HL-60 (cell line): ENCODE measurements at places on chromosomes 11 and 22.
A peak's percentile ranks its signal among the peaks of the same experiment; 100 is the strongest.

DNA sequence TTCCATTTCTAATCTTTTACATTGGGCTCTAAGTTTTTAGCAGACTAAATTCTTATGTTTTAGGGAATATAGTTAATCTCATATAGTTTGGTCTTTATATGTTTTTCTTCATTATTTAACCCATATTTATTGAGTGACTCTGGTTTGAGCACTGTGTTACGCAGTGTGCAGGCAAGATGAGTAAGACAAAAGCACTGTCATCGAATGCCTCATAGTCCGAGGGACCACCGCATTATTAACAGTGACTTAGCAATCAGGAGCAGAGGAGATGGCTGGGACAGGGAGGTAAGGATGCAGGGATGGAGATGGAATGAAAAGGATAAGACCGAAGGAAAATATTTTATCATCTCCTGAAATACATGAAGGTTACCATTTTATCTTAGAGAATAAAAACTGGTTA lies 65.2 kb upstream of the CTSC start:
- no peak for DNase-seq

DNA sequence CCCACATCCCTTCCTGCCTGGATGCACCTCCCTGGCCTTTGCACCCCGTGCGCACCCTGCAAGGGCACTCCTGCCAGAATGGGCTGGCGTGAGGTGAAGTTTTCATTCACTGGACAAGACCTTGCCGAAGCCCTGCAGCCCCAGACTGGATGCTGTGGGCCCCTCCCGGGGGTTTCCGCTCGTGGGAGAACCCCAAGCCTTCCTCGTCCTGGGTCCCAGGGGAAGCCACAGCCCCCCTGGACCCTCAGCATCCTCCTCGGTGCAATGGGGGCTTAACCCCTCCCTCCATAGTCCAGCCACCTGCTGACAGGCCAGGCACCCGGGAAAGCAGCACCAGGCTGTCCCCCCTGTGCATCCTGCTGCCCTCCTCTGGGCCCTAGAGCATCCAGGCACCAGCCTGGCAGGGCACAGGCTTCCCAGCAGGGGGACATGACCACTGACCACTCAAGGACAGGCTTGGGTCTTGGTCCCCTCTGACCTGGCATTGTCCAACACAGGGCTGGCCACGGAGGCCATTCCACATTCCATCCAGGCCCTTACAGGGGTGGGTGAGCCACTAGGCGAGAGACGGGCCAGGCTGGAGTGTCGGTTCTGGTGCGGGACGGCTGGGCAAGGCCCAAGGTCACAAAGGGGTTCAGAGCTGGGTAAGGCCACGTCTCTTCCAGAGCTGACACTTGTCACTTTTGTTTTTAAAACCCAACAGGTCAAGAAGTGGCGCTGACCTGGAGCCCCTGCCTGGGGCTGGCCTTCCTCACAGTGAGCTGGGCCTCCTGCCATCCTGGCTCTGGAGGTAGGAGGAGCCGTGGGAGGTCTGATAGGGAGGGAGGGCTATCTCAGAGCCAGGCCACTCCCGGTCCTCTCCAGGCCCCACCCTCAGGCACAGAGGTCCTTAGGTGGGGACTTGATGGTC lies 41.5 kb upstream of the PPARA start:
- DNase-seq = no peak

DNA sequence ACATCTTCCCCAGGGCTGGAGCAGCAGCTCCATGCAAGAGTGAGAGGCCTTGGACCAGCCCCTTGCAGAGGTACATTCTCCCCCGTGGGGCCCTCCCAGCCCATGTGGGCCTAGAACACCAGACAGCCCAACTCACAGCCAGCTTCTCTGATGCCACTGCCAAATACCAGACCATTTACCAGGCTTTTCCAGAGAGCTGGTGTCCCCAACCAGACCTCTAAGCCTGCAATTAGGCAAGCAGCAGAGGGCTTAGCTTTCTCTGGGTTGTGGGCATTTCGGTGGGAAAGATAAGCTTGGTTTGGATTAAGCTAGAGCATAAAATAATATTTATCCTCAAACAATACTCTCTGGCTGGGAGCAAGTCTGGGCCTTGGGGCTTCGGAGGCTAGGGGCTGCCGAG lies 75.6 kb downstream of the TP53I11 start:
- no peak for DNase-seq

GRCh38 chr11:96658436-96658835 lies 268.6 kb downstream of the JRKL start:
- no peak for DNase-seq

DNA sequence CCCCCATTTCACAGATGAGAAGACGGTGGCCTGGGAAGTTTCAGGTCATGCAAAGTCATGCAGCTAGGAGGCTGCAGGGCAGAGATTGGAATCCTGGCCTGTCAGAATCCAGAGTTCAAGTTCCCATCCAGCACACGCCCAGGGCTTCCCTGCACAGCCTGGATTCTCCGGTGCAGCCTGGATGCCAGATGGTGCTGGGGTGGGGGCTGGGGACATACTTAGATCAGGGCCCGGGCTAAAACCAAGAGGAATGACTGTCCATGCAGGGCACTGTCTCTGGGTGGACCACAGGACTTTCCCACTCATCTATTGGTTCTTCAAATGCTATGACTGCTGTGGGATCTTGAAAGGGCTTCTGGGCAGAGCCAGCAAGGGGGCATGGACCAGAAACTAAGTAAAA lies 24.6 kb downstream of the LMO1 start:
- no peak for DNase-seq

DNA sequence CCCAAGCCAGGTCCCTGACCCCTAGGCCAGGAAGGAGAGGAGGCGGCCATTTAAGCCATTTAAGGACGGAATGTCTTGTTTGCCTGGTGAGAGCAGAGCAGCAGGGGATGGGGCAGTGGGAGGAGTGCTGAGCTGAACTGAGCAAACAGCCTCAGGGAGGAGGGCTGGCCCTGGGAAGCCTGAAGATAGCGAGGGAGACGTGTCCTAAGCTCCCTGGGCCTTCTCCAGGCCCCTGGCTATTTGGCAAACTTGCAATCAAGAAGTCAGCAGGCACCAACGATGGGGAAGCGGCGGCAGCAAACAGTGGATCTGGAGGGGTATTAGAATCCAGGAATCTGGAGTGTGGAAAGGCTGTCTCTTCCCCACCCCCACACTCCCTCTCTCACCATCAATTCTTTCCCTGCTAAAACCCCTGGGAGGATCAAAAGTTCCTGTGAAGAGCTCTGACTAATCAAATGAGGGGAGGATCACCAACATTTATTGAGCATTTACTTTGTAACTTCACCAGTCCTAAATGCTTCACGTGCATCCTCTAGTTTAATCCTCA lies 8.8 kb downstream of the BCL9L start:
- no peak for DNase-seq

DNA sequence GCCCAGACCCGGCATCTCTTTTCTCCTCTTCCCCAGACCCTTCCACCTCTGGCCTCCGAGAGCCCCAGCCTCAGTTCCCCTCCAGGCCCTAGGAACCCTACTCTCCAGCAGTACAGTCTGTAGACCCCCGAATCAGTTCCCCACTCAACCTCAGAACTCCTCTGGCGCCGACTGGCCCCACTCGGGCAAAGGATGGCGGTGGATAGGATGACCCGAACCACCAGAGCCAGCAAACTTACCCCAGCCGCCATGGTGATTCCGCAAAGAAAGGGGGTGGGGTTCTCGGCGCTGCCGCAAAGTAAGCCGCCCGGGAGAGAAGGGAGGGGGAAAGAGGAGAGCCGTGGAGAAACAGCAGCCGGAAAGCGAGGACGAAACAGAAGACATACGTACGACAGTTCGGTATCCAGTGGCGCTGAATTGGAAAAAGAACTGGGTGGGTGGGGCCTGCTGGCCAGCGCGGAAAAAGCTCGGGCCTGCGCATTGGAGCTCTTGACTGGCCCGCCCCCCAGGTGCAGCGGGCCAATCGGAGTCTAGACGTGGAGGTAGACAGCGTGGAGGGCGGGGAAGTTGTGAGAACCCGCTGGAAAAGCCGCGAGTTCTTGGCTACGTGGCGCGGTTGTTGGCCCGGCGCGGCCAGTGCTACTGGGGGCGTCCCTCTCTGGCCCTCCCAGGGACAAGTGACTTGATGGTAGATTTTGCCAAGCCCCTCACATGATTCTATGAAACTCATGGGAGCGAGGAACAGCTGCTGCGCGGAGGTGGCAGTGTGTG lies at the start of gene EEF1G:
Gene EEF1G, minus strand, starts transcription at position 300 of the 771 bp plus-strand sequence. Its CDS starts 49 bp downstream, at position 251.
- DNase-seq = peak; percentile 99

- no peak for DNase-seq
Measured at GRCh38 chr22:29096736-29097669, 24.2 kb downstream of the KREMEN1 start.

DNA sequence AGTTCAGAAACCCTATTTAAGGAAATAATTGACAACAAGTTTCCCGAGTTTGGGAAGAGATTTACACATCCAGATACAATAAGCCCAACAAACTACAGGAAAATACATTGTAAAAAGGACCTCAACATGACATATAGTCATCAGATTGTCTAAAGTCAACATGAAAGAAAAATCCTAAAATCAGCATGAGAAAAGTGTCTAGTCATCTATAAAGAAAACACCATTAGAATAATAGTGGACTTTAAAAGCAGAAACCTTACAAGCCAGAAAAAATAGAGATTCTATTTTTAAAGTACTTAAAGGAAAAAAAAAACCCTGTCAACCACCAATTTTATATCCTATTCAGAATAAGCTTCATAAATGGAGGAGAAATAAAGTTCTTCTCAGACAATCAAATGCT lies 1.4 kb upstream of the OR5B2 start:
- DNase-seq = no peak

- no peak for DNase-seq
Measured at GRCh38 chr22:42470366-42471082, 38.3 kb upstream of the NFAM1 start.

- no peak for DNase-seq
Measured at GRCh38 chr11:3949125-3949524, 93.7 kb downstream of the STIM1 start.

DNA sequence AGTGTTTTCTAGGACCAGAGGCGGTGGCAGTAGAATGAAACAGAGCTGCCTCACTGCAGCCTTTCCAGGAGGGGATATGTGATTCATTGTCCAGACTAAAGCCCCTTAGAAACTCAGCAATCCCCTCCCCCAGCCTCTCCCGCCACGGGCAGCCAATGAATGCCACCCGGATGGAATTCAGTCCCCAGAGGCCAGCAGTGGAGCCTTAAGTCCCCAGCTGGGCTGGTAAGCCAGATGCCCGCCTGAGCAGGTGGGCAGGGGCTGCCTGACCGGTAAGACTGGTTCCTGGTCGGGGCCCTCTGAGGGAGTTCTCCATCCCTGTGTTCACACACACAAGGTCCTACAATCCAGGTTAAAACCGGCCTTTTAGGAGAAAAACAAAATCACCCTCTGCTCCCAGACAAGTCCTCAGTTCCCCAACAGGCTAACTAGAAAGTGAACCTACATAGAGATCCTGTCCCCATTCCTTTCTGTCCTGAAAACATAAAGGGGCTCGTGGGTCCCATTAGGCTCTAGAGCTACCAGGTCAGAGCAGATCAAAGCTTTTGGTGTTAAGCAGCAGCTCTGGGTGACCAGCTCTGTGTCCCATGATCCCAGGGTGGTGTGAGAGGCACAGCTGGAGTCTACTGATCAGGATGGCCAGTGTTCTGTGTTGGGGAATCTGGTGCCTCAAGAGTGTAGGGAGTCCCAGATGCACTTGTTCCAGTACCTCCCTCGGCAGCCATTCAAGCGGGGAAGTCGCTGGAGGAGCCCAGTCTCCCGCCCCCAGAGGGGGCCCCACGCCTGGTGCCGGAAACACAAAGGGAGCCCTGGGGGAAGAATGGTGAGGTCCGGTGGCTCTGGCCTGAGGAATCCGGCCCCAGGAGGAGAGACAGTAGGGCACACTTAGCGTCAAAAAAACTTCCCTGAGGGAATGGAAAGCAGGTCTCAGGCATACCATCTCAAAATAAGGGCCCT lies 2.6 kb downstream of the PATZ1 start:
- peak; percentile 31 for DNase-seq

DNA sequence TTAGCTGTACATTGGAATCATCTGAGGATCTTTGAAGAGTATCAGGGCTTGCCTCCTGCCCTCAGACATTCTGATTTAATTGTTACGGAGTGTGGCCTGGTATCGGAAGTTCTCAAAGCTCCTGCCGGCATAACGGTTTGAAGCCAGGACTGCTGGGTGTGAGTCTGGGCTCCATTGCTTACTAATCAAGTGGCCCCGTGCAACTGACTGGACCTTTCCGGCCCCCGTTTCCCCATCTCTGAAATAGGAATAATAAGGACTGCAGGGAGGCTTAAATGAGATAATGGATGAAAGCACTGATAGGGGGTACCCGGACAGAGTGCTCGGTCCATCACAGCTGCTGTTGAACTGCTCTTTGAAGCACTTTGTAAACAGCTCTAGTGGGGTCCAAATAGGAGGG lies 1.7 kb downstream of the PLEKHB1 start:
- DNase-seq = no peak

DNA sequence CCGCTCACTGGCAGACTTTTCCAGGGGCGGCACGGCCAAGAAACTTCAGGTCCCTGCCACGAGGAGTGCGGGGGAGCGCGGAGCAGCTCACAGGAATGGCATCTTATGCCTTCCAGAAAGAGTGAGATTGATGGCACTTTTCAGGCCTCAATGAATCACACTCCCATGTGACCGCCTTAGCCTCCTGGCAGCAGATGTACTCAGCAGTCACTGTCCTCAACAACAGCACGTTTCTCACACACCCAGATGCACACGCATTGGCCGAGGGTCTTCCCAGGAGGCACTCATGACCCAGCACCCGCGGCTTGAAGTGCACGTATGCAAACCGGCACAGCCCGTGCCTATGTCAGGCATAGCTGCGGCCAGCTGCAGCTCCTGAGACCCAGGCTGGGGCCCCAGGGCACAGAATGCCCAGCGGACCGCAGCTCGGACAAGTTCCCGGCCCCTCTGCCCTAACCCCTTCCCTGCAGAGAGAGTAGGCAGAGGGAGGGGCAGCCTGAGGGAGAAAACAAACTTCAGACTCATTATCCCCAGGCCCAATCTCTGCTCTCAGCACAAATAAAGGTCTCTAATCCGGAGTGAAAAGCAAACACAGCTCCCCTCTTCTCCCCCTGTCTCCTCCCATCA lies 48.3 kb downstream of the RPUSD4 start:
- no peak for DNase-seq

DNA sequence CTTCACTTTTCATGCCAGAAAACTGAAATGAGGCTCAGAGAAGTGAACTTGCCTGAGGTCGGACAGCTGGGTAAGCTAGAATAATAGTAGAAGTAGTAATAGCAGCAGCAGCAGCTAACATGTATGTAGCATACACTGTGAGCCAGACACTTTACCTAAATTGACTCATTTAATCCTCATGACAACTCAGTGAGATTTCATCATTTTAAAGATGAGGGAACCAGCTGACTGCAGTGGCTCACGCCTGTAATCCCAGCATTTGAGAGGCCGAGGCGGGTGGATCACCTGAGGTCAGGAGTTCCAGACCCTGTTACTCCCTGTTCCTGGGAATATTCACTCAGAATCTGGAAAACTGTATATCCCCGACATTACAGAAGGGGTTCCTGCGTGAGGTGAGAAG lies 154.5 kb downstream of the DBX1 start:
- DNase-seq = no peak

- DNase-seq = peak; percentile 58
Measured at GRCh38 chr11:73387594-73388264, 11.5 kb downstream of the RELT start.

- DNase-seq = no peak
Measured at GRCh38 chr11:57340039-57340615, 2.0 kb downstream of the P2RX3 start.
